Stimulated activated CD4-positive, alpha-beta T cell treated with anti-CD3 and anti-CD28 coated beads, TNF-alpha, amount 100 ng/mL, for 48 hours (primary cell): ENCODE measurements at places on chromosomes 6 and 20.

DNA sequence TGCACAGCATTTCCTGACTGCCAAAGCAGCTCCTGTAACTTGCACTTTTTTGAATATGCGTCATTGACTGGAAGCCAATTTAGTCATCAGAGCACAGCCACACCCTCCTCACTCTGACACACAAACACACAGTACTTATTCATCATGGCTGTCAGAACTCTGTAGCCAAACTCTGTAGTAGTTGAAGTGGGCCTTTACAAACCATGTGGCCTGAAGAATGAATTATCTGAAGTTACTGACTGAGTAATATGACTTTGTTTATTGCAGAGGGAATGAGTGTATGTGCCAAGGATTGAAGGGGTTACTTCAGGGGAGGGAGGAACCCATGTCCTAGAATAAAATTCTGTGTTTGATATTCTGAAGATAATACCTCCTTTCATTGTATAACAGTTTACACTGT is 102.7 kb downstream of the FIG4 start:
- DNase-seq: peak; percentile 1

DNA sequence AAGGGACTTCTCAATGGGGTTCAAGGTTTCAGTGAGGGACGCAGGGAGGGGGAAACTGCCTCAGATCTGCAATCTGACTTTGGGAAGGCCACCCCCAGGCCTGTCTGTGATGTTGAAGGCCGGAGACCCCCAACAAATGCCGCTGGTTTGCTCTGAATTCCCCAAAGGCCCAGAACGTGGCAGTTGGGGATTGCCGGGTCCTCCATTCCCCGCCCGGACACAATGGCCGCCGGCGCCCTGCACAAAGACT is 326 bp upstream of the BCL2L1 start:
- DNase-seq: no peak

GRCh38 chr20:57651881-57652605 is 31.8 kb upstream of the ZBP1 start:
- DNase-seq: no peak

DNA sequence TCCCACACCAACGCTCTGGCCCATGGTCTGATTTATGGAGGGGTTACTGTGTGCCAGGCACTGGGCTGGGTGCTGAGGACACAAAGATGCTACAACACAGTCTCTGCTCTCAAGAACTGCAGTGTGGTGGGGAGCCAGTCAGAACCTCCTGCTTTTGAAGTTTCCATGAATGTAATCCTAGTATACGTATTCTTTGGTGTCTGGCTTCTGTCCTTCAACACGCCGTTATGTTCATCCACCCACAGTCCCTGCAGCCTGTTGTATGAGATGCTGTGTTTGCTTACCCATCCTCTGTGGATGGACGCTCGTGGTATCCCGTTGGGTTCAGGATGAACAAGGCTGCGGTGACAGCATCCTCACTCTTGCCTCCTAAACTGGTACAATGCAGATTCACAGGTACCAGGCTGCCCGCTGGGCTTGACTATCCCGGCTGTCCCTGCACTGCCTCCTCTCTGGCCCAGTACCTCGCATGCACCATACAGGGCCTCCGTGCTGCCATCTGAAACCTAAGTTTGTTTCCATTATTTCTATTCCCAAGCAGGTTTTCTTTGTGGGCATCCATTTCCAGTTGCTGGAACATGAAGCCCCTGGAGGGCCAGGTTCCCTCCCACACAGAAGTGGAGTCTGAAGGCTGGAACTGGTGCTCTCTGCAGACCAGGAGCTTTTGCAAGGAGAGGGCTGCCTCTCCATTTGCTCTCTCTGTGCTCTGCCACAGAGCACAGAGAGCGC is 364.5 kb downstream of the ZFAND3 start:
- DNase-seq: no peak

- DNase-seq: no peak
Observed at GRCh38 chr6:147099974-147100373, 104.2 kb upstream of the STXBP5 start.

- no peak for DNase-seq
Observed at GRCh38 chr6:46014046-46014445, 1.6 kb downstream of the CLIC5 start.

- DNase-seq: no peak
Observed at GRCh38 chr6:157452096-157452495, 71.1 kb downstream of the ZDHHC14 start.

- DNase-seq: no peak
Observed at GRCh38 chr6:10054672-10055071, 360.2 kb downstream of the TFAP2A start.

DNA sequence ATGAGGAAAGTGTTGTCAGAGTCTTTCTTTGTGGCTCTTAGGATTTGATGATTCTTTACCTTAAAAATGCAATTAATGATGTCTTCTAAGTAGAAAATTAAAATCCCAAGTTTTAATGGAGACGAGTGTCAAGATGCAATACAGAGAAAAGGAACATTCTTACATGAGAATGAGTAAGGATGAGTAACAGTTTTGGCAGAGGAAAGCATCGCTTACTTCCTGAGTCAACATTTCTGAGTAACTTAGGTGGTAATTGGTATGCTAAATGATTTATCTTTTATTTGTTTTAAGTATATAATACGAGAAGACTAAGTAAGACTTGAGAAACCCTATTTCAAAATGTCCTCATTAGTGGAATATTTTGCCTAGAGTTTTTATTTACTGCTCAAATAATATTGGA is 101.3 kb downstream of the RTN4IP1 start:
- DNase-seq: no peak

DNA sequence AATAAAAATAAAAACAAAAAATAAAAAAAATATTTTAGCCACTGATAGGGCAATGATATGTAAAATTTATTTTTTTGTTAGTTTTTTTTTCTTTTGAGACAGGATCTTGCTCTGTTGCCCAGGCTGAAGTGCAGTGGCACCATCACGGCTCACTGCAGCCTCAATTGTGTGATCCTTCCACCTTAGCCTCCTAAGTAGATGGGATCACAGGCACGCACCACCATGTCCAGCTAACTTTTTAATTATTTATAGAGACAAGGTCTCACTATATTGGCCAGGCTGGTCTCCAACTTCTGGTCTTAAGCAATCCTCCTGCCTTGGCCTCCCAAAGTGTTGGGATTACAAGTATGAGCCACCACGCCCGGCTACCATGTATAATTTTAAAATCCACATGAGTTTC is 59.4 kb downstream of the RIOK1 start:
- DNase-seq: no peak

DNA sequence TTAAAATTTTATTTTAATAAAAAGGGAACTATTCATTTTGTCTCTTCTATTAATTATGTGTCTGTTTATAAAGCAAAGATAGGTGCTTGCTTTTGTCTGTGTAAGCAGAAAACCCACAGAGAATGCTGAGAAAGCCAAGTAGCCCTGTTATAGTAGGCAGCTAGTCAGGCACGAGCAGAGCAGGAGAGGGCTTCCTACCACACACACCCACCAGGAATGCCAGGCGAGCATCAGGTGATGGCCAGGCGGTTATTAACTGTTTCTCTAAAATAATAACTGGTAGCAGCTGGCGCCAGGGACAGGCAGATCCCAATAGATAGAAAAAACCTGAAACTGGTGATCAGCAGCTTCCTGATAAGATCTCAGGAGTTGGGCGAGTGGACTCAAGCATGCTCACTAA is 15.7 kb downstream of the C6orf15 start:
- no peak for DNase-seq

DNA sequence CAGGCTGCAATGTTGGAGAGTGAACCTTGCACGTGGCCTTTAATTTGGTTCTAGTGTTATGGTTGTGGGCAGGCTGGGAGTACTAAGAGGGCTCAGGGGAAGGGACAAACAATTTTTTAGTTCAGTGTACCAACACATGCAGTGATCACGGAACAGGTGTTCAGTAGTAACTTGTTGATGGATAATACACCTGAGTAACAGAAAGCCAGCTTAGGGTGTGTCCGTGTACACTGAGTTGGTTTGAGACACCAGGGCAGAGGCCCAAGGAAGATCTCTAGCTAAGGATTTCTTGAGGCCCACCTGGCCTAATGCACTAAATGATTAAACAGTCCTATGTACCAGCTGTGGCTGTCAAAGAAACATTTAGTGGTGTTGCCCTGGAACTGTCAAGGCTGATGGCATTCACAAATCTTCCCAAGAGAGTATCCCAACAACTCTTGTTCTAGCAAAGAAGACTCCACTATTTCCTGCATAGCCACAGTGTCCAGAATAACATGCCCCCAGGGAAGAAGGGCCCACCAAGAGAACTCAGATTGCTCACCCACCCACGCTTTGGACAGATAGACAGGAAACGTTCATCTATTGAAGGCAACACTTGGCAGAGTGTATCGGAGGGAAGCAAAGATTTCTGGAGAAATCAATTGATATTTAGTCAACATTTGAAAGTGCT is 60.0 kb downstream of the CD83 start:
- DNase-seq: no peak

DNA sequence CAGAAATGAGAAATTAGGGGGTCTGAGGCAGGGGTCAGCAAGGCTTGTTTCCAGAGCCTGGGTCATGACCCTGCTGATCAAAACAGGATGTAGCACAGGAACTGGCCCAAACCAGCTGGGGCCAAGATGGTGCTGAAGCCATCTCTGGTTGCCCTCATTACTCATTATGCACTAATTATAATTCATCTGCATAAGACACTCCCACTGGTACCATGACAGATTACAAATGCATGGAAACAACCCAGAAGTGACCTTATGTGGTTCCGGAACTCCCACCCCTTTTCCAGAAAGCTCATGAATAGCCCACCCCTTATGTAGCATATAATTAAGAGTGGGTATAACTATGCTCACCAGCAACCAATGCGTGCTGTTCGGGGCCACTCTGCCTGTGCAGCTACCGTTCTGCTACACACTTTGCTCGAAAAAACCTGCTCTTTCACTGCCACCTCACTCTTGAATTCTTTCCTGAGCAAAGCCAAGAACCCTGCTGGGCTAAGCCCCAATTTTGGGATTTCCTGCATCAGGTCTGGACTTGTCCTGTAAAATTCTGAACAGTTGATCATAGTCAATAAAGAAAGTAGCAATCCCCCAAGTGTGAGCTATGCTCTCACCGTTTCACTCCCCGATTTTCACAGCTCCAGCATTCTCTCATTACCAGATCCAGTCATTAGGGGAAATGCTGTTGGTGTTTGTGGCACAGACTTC is 122.3 kb downstream of the WDR27 start:
- no peak for DNase-seq

DNA sequence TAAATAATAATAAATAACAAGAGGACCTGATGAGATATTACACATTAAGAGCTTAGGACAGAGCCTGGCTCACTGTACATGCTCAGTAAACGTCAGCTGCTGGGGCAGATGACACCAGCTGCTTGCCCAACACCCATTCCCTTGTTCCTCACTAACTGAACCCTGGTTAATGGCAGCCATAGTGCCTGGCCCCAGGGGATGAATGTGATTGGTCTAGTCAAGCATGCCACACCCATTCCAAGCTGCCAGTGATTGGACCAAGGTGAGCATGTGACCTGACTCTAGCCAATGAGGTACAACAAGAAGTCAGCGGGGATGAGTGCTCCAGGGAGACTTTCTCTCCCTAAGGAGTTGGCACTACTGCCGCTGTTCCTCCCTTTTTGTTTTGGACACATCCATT is 85.1 kb upstream of the PTPN1 start:
- no peak for DNase-seq

- no peak for DNase-seq
Observed at GRCh38 chr6:33758815-33759216, 12.1 kb upstream of the IP6K3 start.

GRCh38 chr20:4282550-4282949 is 267.2 kb upstream of the RNF24 start:
- DNase-seq: no peak

GRCh38 chr20:57630061-57630460 is 9.8 kb upstream of the ZBP1 start:
- DNase-seq: no peak

DNA sequence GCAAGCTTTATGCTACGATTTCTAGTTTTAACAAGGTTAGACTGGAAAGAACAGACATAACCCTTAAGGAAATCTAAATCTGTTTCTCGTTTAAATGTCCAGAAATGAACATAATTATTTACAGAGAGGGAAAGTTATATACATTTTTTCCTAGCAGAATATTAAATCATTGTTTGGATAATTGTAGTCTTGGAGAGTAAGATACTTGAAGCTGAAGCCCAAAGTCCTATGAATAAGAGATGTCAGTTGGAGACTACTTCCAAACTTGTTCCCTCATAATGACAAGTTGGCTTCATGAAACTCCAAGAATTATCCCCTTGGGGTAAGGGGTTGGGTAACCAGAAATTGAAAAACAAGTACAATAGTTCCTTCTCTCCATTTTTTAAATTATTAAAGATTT is 911.1 kb upstream of the MAN1A1 start:
- no peak for DNase-seq

- no peak for DNase-seq
Observed at GRCh38 chr20:22533823-22534751, 50.3 kb downstream of the FOXA2 start.

DNA sequence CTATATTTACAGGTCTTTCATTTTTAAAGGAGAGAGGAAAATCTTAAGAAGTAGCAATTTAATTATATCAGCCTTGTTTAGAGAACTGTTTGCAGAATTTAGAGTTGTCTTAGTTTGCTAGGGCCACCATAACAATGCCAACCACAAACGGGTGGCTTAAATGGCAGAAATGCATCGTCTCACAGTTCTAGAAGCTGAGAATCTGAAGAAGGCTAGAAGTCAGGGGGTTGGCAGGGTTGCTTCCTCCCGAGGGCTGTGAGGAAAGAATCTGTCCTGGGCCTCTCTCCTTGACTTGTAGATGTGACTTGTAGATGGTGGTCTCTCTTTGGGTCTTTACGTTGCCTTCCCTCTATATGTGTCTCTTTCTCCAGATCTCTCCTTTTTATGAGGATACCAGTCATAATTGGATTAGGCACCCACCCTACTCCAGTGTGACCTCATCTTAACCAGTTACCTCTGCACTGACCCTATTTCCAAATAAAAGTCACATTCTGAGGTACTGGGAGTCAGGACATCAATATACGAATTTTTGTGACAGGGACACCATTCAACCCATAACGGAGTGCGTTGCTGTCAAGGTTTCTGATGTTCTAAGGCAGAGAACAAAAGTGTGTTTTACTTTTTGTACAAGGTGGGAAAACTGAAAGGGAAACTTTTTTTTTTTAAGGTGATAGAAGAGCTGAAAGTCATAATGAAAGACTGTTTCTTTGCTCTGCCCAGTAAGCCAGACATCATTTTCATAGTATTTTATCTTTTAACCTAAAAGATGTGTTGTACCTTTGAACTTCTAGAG is 84.4 kb downstream of the SAMD3 start:
- DNase-seq: no peak

GRCh38 chr6:89799756-89800155 is 19.8 kb downstream of the MDN1 start:
- DNase-seq: no peak
